ENCODE measurements at places on chromosomes 3 and 15.

DNA sequence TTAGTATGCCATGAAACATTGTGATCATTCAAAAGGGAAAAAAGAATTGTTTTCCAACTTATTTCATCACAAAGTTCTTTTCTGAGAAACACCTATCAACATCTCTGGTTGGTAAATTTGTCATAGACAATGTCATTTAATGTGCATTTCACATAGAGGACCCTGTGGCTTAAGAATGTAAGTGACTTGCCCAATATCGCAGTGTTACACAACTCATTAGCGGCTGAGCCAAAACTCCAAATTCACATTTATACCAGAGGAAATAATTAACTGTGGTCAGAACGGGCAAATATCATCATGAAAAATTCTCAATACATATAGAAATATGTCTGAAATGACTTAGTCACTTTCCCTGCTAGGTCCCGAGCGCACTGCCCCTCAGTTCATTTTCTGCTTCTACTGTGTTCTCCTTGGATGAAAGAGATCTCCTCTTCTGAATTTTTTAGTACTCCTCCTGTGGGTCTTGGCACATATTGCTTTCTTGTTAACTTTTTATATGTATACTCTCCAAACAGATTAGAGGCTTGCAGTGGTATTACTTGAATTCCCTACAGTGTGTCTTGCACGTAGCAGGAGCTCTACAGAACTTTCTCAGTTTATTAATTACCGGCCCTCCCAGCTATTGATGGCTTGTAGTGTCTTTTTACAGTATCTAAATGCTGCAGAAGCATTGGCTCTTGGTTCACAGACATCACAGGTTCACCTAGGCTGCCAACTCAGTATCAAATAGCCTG, 33.1 kb downstream of the PTX3 start:
- DNase-seq: no peak

DNA sequence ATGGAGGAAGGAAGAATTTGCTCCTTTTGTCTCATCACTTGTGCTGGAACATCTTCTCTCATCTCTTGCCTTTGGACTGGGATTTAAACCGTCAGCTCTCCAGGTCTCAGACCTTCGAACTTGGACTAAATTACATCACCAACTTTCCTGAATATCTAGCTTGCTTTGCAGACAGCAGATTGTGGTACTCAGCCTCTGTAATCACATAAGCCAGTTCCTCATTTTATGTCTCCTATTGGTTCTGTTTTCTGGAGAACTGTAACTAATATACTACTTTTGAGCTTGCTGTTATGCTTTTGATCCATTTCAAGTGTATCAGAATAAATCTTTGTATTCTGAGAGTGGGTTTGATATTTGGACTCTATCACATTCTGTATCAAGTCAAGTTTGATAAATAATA, 164.3 kb upstream of the VEPH1 start:
- DNase-seq: no peak

DNA sequence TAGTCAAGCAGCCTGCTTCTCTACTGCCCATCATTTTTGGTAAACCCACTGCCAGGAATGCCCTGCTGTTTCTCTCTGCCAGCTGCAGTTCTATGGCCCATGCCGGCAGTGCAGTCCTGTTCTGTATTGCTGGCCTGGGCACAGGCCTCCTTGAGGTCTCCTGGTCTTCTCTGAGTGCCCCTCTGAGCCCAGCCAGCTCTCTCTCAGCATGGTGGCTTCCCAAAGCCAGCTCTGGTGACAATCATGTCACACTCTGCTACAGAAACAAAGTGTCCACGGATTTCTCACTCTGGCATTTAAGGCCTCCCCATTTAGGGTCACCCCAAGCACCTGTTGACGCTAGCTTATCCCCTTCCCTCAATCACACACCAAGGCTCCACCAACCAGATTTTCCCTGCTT, 24.5 kb downstream of the SRPRB start:
- DNase-seq: no peak

- DNase-seq: no peak
Measured at GRCh38 chr3:9068051-9068450, 104.8 kb upstream of the RAD18 start.

GRCh38 chr15:96521386-96521785, 190.9 kb downstream of the NR2F2 start:
- DNase-seq: no peak

GRCh38 chr3:31422237-31422636, 110.5 kb upstream of the STT3B start:
- no peak for DNase-seq

GRCh38 chr3:100893590-100893989, 99.6 kb downstream of the ABI3BP start:
- DNase-seq: peak; percentile 37

DNA sequence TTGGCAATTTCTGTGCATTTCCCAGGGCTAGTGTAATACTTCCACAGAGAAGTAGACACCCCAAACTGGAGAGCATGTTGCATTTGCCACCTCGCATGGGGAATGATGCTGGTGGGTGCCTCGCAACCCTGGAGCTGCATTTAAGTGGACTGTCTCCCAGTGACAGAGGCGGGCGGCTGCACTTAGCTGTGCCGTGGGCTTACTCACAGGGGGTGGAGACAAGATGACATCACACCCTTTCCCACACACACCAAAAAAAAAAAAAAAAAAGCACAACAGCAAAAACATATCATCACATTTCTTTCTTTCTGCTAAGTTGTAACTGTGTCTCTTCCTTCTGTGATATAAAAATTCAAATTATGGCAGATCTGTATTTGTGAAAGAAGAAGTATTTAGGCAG, at the start of gene ABI3BP:
ABI3BP (minus strand) TSS at position 113 of the 400 bp plus-strand sequence; CDS start at position 76, 37 bp downstream.
- peak; percentile 88 for DNase-seq

DNA sequence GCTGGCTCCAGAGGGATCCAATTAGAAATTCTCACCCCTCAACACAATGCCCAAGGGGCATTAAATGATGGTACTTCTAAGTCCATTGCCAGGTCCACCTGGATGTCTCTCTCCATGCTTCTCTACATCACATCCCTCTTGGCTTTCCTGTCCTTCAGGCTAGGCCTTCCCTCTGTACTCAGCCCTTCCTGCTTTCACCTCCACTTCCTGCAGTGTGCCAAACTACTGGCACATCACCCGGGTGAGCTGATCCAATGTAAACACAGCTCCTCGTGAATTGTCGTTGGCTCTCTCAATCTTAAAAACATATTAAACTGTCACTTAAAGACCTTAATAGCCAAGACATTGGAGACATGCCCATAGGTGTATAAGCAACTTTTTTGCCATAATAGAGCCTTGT, 4.0 kb downstream of the LMCD1 start:
- DNase-seq: no peak

- peak; percentile 41 for DNase-seq
Measured at GRCh38 chr15:76169018-76169417, 109.2 kb downstream of the TMEM266 start.

- no peak for DNase-seq
Measured at GRCh38 chr15:87201986-87202385, 1054.6 kb downstream of the NTRK3 start.

DNA sequence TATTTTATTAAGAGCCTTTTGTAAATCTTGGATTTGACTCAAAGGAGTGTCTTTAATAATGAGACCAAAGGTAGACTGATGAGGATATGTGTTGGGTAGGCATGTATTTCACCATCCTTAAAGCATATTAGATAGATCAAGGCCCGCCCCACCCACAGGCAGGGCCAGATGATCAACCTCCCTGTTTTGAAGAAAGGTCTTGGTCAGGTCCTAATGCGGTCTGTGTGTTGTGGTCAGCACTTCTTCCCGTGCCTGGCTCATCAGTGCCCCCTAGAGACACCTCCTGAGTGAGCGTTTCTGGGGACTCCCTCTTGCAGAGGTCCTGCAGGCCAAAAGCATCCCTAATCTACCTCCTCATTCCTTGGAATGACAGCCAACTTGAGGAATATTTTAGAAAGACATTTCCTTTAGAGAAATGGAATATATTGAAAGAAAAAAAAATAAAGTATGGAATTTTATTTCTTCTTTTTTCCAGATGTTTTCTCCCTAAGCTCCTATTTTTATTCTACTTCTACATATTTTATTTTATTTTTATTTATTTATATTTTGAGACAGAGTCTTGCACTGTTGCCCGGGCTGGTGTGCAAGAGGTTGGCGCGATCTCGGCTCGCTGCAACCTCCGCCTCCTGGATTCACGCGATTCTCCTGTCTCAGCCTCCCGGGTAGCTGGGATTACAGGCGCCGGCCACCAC, 6.0 kb downstream of the TM4SF4 start:
- peak; percentile 83 for DNase-seq

- DNase-seq: no peak
Measured at GRCh38 chr15:69979783-69980182, 117.9 kb downstream of the TLE3 start.

GRCh38 chr3:169822091-169822490, 9.4 kb upstream of the LRRC34 start:
- no peak for DNase-seq

GRCh38 chr3:187782006-187782405, 36.7 kb upstream of the BCL6 start:
- DNase-seq: no peak

GRCh38 chr3:6807967-6808588, 52.8 kb upstream of the GRM7 start:
- DNase-seq: no peak

DNA sequence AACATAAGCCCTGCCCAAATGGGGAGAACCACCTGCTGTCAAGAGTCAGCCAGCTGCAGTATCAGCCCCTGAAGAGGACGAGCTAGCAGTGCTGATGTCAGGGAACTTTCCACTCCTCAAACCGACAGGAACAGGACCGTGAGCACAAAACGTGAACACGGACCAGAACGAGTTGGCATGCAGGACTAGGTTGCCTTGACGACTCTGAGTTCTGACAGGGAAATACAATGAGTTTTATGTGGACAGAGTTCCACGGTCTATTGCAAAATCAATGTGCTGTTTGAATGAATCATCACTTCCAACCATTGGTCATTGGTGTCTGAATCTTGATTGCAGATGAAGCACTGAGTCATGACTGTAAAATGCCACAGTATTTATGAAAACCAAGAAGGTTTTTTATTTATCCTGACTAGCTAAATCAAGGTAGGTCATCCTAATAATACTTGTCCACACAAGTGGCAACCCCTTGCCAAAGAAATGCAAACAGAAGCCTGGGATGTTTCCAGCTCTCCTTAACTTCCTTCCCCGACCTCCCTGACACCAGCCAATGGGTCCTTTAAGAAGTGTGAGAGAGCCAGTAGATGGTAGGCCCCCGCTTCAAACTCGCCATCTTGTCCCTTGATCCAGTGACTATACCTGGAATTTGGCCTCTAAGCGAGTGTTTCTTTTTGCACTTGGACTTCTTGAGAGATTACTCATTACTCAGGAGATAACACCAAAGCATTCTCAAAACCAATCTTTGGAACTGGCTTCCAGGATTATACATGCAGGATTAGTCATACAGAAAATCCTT, 119.6 kb downstream of the ASB7 start:
- peak; percentile 91 for DNase-seq

- no peak for DNase-seq
Measured at GRCh38 chr15:88108991-88109390, 147.5 kb downstream of the NTRK3 start.

DNA sequence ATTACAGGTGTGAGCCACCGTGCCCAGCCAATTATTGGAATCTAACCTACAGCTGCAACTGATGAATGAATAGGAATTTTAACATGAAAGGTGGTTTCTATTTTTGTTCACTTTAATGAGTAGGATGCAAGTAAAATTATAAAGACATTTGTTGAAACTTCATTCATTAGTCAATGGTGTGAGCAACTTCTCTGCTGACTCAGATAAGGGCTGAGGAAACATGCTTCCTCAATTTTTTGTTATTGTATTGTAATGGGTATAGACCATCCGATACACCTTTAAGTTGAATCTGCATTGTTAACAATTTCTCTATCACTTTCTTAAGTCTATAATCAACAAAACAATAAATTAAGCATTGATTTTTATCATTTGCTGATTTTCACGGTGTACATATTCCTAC, 127.8 kb downstream of the STAG1 start:
- no peak for DNase-seq

DNA sequence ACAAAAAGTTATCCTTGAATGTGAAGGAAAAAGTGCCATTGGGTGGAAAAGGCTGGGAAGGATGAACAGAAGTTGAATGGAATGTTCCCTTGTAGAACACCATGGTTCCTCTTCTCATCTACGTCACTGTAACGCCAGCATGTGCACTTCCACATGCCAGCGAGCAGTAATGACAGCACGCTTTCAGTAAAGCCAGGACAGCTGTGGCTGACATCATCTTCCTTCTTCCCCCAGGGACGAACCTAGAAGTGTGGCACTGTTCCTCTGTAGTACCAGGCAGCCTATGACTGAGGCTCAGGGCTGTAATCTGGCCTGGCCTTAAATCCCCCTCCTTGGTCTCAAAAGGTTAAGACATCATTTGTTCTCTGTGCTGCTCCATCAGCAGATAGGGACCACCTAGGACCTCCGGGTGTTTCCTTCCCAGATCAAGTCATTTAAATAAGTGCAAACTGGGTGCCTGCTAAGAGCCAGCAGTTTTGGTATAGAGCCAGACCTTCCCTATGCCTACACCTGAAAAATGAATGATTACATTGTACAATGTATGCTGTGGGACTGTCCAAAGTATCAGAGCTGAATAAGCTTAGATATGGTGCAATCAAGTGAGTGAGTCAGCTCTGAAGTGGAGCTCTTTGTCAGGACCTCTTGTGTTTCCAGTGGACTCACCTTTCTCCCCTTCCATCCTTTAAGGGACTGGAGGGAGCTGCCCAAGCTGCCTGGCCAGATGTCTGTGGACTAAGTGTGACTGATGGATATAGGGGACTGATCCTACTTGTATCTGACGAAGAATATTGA, 5.6 kb upstream of the SRPRB start:
- no peak for DNase-seq

DNA sequence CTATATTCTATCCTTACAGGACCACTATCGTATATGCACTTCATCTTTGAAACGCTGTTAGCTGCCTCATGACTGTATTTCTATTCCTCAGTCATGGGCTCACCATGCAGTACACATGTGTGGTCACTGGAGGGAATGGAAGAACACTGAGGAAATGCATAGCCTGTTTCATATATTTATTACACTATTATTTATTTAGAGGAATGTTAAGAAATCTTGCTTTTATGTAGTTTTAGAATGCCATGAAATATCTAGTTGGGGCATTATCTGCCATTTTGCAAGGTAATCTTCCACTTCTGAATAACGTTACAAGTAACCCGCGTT, 155.7 kb downstream of the IGF1R start:
- DNase-seq: no peak

DNA sequence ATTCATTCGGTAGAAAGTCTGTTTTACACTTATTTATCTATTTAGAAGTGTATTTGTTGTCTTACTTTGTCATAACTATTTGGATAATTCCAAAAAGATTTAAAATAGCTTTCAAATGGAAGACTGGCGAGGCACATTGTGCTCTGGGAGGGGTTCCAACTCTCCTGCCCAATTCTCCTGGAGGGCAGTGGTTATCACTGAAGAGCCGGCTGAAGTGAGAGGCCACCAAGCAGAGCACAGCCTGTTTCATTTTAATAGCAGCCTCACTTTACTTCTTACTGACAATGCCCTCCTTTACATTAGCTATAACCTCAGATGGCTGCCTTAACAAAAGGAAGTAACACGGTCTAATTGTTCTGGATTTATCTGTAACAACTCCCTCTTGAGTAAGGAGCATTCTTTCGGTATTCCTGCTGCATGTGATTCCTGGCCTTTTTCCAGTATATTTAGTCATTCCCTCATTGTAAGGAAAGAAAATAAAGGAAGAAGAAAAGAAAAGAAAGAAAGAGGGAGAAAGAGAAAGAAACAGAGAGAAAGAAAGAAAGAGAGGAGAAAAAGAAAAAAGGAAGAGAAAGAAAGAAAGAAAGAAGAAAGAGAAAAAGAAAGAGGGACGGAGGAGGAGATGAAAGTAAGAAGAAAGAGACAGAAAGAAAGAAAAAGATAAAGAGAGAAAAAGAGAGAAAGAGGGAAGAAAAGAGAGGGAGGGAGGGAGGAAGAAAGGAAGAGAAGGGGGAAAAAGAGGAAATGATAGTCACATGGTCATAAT, 339.8 kb upstream of the WNT5A start:
- peak; percentile 21 for DNase-seq

- no peak for DNase-seq
Measured at GRCh38 chr3:170038434-170039110, 777 bp downstream of the GPR160 start.
